ENCODE measurements at places on chromosomes 2 and 18.

GRCh38 chr18:26708806-26709716 lies 156.4 kb downstream of the AQP4 start:
- no peak for DNase-seq

DNA sequence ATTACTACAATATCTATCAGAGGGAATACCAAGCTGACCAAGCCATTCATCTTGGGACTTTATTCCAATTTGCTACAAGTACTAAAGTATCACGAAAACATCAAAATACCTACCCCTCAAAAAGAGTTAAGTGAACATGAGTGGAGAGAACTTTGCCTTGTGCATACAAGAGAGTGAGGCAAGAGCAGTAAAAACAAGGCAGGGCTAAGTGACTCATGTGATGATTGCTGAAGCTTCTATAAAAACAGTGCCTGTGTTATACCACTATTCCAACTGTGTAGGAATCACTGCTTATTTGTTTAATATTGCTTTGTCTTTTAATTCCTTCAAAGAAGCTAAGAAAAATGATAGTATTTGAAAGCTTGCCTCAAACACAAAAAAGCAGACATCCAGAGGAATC lies 61.2 kb downstream of the FARSB start:
- no peak for DNase-seq

GRCh38 chr2:30989746-30990145 lies 148.5 kb downstream of the GALNT14 start:
- no peak for DNase-seq

- DNase-seq = no peak
Observed at GRCh38 chr2:152298754-152299153, 36.2 kb upstream of the FMNL2 start.

GRCh38 chr2:147068071-147068470 lies 776.8 kb upstream of the ACVR2A start:
- DNase-seq = no peak

GRCh38 chr2:43461453-43462073 lies 134.3 kb downstream of the THADA start:
- DNase-seq = peak; percentile 51

DNA sequence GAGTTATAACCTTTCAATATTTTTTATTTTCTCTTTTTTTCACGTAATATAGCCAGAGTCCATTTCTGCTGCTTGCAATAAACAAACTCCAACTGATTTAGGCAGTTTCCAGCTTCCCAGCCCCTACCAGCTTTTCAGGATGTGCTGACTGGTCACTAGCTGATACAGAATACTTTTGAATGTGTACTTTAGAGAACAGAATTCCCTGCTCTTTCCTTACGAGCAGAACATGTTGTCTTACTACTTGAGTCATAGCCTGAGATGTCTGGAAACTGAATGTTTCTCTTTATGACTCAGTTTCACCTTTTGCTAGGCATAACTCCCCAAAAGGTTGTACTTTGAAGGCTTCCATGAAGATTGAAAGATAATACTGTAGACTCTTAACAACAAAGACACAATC lies 44.5 kb upstream of the KCNE4 start:
- DNase-seq = no peak

DNA sequence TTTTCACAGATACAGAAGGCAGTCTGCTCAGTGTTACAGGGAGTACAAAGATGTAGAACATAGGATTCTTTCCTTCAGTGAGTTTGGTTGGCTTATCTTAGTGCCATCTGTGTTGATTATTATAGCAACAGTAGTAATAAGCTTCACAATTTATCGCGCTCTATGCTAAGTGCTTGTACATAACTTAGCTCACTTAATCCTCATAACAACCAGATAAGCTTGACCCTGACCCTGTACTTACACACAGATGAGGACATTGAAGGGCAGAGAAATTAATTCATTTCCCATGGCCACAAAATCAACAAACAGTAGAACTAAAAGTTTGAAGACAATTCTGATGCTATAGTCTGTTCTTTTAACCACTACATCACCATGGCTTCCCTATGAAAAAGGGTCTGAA lies 121.8 kb downstream of the SPHKAP start:
- peak; percentile 4 for DNase-seq
